ENCODE measurements at places on chromosomes 2 and 18.

GRCh38 chr2:233007739-233008138 lies 5.3 kb downstream of the NGEF start:
- no peak for DNase-seq

DNA sequence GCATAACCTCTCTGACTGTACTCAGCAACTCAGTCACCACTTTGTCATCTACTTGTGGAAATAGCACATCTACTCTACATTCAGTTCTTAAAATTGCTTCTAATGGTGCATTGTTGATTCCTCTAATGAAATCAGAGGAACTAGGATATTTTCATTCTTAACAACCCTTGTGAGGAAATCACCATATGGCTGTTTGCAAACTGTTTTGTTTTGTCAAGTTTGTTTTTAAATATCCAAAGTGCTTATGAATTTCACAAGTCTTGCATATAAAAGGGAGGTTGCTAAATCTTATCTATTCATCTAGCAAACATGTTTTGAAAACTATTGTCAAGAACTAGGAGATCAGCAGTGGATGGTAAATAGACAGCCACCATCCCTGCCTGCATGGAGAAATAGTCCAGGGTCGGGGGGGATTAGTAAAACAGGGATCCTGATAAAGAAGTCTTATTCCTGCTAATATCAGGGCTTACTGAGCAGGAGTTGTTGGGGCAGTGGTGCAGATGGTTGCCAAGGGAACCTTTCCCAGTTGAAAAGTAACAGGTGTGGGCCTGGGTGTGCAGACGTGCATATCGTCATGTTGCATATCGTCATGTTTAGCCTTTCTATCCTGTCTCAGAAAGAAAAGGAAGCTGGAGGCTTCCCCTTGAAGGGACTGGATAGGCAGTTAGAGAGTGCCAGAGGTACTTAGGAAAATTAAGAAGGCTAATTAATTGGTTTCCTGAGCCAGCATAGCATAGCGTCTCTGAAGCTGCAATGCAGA lies 7.5 kb upstream of the MYO3B start:
- DNase-seq, result no peak

DNA sequence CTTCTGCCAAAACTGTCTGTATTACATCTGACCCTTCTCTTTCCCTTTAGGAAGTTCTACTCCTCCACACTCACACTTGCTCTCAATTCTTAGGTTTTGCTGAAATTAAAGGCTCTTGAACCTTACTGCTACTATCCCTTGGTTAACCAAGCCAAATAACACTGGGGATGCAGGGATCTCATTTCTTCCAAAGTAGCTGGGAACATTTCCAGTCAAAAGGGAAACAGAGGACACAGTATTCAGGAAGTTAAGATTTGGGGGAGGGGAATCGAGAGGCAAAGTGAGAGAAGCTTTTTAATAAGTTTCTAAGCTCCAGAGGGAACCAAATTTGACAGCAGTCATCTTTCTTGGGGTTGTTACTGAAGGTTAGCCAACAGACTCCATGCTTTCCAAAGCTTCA lies 6.2 kb downstream of the SEPTIN2 start:
- DNase-seq, result no peak

GRCh38 chr2:177541258-177541991 lies 148.9 kb downstream of the AGPS start:
- DNase-seq, result no peak

GRCh38 chr2:82795446-82795845 lies 1663.6 kb downstream of the SUCLG1 start:
- DNase-seq, result no peak

- DNase-seq, result no peak
Observed at GRCh38 chr2:217071416-217071815, 211.6 kb upstream of the TNP1 start.

GRCh38 chr2:200617156-200618053 lies 31.6 kb downstream of the AOX1 start:
- DNase-seq, result no peak

GRCh38 chr2:229675569-229675968 lies 38.8 kb downstream of the DNER start:
- no peak for DNase-seq

DNA sequence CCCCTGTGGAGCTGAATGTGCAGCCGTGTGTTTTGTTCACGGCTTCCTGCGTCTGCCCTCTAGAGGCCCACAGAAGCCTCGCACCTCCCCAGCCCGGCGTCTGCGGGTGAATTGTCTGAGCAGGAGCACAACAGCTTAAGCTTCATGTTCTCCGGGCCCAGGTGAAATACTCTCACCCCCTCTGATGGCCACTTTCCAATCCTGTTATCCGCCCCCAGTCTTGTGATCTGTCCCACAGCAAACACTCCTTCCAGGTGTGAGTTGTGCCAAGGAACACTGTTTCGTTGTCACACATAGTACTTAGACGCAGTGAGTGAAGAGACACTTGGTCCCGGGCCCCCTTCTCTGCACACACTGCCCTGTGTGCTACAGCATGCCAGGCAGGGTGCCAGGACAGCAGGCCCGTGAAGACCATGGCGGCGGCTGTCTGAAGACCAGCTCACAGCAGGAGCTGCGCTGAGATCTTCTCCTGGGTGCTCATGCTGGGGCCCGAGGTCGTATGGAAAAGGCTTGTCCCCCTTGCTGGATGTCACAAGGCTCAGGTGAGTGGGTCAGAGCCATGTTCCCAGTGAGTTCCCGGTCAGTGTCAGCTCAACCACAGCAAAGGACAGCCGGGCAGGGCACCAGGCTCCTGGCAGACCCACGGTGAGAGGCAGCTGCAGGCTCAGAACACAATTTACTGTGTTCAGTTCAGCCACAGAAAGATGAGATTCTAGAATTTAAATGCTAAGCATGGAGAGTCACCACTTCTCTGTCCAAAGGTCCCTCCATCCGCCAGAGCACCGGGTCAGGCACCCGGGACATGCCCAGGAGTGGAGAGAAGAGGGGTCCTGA lies 6.8 kb upstream of the PXDN start:
- DNase-seq, result peak; percentile 77

- DNase-seq, result no peak
Observed at GRCh38 chr2:186543561-186544131, 46.2 kb upstream of the ITGAV start.

DNA sequence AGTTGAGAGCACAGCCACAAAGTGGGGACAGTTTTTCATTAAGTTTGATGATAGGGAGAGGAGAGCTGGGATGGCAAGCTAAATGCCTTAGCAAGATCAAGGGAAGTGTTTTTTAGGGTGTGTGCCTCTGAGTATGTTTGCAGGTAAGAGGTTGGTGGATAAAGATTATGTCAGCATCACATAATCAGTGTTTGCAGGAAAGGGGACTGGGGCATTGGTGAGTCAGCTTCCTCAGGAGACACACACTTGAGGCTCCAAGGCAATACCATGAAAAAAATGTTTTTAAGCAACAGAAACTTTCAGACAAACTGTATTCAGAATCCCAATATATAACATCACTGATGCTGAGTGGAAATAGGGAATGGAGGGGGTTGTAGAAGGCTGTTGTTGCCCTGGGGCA lies 25.4 kb upstream of the DTNB start:
- DNase-seq, result no peak

- no peak for DNase-seq
Observed at GRCh38 chr2:227164763-227165291, 403 bp downstream of the COL4A3 start.

- no peak for DNase-seq
Observed at GRCh38 chr18:58266291-58266690, 222.3 kb downstream of the NEDD4L start.

GRCh38 chr18:45639408-45639807 lies 24.1 kb downstream of the SLC14A2 start:
- DNase-seq, result no peak

DNA sequence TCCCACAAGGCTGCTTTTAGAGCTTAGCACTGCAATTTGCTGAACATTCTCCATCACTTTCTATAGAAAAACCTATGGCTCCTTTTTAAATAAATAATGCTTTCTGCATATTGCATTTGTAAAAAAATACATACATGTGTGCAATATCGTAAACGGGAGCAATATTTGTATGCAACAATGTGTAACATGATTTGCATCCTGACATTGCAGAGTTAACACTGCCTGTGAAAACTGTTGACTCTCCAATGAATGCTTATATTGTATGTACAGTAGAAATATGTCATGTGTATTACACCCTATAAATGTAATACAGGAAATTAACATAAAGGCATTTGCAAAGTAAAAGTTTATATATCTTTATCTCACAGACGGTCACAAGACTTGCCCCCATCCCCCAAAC lies 135.0 kb upstream of the PIEZO2 start:
- DNase-seq, result no peak

DNA sequence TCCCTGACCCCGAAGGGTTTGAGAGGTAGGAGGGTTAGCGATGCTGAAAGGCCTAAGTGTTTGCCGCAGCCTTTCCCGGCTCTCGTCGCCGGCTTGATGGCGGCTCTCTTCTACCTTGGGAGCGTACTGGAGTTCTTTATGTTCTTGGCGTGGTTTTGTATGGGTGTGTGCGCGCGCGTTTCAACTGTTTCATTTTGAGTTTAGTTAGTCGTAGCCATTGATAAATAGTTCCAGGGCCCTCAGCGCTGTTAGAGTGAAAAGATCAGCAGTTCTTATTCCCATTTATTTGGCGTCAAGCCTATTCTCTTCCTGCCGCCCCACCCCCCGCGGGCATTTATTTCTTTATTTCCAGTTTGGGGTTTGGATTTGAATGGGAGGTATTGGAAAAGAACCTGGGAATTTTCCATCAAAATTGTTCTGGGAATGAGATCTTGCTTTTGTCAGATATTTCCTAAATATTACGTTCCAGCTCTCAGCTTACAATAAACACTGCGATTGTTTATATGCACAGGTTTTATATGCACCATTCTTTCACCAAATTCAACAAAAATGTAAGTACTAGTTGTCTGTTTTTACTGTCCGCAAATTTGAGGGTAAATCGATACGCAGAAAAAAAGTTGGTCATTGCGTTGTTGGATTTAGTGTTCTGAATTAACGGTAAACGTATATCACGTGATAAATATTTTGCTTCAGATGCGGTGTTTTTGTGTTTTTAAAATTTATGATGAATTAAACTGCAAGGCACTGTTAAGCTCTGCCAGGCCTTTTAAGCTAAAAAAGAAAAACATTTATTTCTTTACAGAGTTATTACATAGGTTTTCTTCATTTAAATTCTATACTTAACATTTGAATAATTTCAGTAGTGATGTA lies 954 bp downstream of the CCNT2 start:
- DNase-seq, result no peak

GRCh38 chr18:55927831-55928230 lies 339.8 kb upstream of the TCF4 start:
- DNase-seq, result no peak

DNA sequence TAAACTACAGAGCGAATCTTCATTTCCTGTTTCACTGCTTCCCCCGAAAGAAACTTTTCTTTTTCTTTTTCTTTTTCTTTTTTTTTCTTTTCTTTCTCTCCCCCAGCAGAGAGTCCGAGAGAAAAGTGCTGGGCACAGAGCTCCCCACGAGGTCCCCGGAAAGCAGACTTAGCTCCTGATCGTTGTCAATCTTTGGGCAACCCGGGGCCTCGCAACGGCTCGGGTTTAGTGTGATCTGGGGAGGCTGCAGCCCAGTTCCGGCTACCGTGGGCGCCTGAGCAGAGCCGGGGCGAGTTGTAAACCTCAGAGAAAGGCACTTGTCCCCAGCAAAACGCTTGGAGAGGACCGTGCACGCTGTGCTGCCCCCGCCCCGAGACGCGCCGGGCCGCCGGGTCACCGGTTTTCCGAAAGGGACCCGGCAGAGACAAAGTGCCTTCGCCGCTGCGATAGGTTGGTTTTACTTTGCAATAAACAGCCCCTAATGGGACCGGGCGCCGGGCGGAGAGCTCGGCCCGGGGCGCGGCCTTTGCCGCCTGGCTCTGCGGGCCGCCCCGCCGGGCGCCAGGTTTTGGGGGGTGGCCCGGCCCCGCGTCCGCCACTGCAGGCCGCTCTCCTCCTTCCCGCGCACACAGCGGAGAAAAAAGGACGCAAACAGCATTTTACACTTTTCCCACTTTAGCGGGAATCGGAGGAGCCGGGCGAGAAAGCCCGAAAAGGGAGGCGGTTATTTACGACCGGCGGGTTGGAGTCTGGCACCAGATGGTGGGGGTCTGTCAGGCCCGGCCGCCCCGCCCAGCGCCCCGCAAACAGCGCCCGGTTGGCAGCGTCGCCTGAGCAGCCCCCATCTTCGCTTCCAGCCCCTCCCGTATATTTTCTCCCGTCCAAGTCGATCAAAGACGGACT lies 136.0 kb downstream of the INSIG2 start:
- no peak for DNase-seq

DNA sequence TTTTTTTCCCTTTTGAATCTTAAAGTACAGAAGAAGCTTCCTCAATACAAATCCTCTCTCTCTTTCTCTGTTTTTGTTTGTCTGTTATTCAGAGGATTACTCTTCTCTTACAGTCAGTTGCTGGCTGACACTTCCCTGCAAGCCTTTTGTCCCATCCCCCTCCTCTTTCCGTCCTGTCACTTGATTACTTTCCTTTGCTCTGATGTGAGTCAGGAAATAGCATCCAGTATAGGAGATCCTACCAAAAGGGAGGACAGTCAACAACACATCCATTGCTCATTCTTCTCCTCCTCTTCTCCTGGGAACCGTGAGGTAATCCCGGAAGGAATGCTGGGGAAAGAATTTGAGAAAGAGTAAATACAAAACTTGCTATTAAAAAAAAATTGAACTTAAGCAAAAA lies 79.3 kb upstream of the SCN7A start:
- no peak for DNase-seq

DNA sequence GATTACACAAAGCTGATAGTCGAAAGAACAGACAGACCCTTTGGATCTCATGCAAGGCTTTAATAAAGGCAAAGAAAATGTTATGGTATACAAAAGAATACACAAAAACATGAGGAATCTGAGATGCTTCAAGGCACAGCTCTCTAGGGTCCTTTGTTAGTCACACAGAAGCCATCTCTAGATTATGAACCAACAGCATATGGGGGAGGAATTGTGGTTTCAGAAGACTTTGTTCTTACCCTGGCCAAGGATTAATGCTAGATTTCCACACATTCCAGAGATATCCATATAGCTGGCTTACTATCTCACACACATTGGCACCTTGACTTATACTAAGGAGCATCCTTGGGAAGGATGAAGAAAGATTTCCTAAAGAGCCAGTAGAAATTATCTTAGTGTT lies 206.1 kb downstream of the GULP1 start:
- DNase-seq, result no peak

DNA sequence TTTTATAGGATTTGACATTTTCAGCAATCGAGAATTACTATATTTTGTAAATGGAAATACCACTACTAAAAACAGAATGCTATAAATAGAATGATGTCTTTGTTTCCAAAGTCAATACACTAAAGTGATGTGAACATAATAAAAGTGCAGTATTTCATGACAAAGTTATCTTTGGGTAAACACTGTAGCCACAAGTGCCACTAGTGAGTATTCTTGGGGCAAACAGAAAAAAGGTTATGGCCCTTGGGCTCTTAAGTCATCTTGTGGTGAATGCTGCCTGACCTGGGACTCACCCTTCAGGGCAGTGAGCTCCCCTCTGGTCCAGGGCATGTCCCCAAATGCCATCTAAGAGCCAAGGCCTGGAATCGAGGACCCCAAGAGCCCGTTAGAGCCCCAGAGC lies 99.2 kb upstream of the KYNU start:
- no peak for DNase-seq

GRCh38 chr2:29215739-29216608 lies 100.8 kb downstream of the CLIP4 start:
- no peak for DNase-seq

- no peak for DNase-seq
Observed at GRCh38 chr2:28209261-28209691, 183.4 kb upstream of the FOSL2 start.

- DNase-seq, result no peak
Observed at GRCh38 chr2:196677404-196677803, 37.9 kb downstream of the CCDC150 start.

Measured in NCI-H187 treated with DMSO at 0.1 percent for 48 hours (cell line).